ENCODE measurements at places on chromosomes 7 and 10. TPM values are rescaled to one million over a fixed set of nuclear protein-coding genes. Genes with fewer than 3 reads are reported as not detected.

TLX1 gene
- not detected for total RNA-seq

DNA sequence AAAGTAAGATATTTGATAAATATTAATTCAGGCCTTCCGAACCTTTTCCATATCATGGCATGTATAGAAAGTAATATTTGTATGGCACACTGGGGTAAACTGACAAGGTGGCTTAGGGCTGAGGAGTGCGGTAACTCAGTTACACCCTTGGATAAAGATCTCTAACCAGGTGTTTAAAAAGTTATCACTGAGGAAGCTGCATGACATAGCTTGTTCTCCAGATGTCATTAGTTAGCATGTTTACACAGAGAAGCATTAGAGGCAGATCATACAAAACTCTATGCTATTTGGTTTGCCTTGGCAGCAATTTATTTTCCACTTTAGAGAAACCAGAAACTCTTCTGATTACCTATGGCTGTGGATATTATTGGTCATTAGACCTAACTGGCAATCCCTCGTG, 118.2 kb downstream of the ST7 start:
- DNase-seq = no peak

- DNase-seq = no peak
Observed at GRCh38 chr10:50585921-50586739, 37.6 kb downstream of the SGMS1 start.

- DNase-seq = no peak
Observed at GRCh38 chr10:8637640-8638039, 583.2 kb downstream of the GATA3 start.

- DNase-seq = no peak
Observed at GRCh38 chr10:114389426-114389825, 14.9 kb downstream of the AFAP1L2 start.

Data from chondrocyte (in vitro differentiated cells).